ENCODE measurements at places on chromosomes 2 and 18. TPM values are rescaled to one million over a fixed set of nuclear protein-coding genes. Genes with fewer than 3 reads are reported as not detected.

Gene PDE11A
- total RNA-seq: 0.36 TPM

Gene PROKR1
- total RNA-seq: not detected

- no peaks in the 10 kb centered on the region for H3K27me3 ChIP-seq
- peaks cover 7% of the 10 kb centered on the region for H3K36me3 ChIP-seq
- peak overlapping the region; percentile 65 for H3K27ac ChIP-seq
Measured at GRCh38 chr18:62281684-62282083, 43.4 kb upstream of the TNFRSF11A start.

DNA sequence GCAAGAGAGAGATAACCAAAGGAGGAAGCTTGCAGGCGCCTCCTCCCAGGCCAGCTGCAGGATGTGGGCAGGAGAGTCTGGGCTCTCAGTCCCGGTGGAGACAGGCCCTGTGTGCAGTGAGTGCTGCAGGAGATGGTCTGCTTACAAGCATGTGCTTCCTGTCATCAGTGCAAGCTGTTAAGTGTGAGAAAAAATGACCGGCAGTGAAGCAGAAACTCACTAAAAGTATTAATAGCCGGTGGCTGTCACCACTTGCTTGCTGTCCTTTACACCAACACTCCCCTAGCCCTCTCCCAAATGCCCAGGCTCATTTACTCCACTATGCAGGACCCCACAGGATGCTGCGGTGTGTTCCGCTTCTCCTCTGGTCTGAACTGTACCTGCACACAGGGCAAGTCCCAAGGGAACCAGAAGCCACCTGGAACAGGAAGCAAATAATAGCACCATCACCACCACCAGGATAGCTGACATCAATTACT is 435.6 kb upstream of the HS6ST1 start:
- no peak overlapping the region for H3K4me3 ChIP-seq
- no peak overlapping the region for H3K27ac ChIP-seq
- no peak for DNase-seq
- H3K27me3 ChIP-seq: no peaks in the 10 kb centered on the region

- no peak overlapping the region for H3K27ac ChIP-seq
- no peak overlapping the region for H3K4me3 ChIP-seq
- peaks cover 4% of the 10 kb centered on the region for H3K36me3 ChIP-seq
Measured at GRCh38 chr18:79919089-79919488, 32.4 kb downstream of the SLC66A2 start.

- H3K4me3 ChIP-seq: no peak overlapping the region
- DNase-seq: no peak
- no peaks in the 10 kb centered on the region for H3K36me3 ChIP-seq
Measured at GRCh38 chr2:120677696-120678247, 57.9 kb upstream of the GLI2 start.

GRCh38 chr2:136235546-136235945 is 117.6 kb upstream of the CXCR4 start:
- H3K36me3 ChIP-seq: no peaks in the 10 kb centered on the region
- peaks cover 9% of the 10 kb centered on the region for H3K4me1 ChIP-seq
- H3K27me3 ChIP-seq: no peaks in the 10 kb centered on the region
- no peak for DNase-seq
- no peak overlapping the region for H3K4me3 ChIP-seq

Measured in osteoblast (primary cell).